NCI-H2107 (cell line): ENCODE measurements at places on chromosomes 1 and 21.

GRCh38 chr1:119209596-119210295, 69.3 kb upstream of the WARS2 start:
- DNase-seq = no peak

DNA sequence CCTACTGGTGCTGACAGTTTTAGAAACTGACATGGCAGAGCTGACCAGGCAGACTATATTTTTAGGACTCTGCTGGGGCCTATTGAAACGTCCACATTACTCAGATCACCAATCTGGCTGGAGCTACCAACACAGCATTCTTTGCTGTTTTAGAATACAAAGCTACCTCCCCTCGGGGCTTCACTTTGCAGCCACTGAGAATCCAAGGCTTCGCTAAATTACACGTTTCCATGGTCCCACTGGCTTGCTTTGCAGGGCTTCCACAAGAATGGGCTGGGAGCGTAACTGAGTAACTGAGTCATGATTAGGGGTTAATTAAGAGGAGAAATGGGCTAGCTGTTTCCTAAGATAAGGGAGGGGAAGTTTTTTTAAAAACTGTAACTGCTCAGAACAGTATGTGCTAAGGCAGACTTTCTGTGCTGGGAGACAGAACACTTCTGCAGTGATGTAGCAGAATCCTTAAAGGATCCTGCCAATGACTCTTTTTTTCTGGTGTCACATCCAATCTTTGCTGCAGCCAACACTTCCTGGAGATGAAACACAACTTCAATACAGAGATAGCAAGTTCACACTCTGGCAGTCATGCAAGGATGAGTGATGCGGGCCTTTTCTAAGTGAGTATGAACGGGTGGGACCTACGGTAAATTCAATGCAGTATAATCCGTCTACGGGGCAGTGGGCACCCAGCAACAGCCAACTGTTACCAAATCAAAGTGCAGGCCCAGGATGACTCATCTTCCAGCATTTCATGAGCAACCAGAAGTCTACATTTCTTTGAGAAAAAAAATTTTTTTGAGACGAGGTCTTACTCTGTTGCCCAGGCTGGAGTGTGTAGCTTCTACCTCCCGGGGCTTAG, 21.5 kb downstream of the NDUFS5 start:
- DNase-seq = no peak

- DNase-seq = no peak
These were observed 474.0 kb downstream of the LTN1 start for GRCh38 chr21:28518630-28519029.

GRCh38 chr1:99363531-99363930, 99.2 kb downstream of the PLPPR4 start:
- no peak for DNase-seq

DNA sequence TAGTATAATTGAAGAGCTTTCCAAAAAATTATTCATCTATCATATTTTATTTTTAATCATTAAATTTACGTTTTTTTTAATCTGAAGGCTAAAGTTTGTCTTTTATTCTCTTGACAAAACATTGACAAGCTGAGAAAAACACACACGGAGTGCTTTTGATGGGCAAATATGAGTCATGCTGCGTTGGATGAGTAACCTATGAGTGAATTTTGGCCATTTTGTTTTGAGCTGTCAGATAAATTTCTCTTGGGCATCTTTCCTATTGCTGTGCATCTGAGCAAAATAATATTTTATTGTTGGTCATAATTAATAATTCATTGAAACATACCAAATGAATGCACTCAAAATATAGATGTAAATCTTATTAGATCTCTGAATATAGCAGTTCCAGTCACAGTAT, 1144.1 kb upstream of the ADGRL2 start:
- no peak for DNase-seq

- no peak for DNase-seq
These were observed 955 bp downstream of the PALMD start for GRCh38 chr1:99646868-99647267.

DNA sequence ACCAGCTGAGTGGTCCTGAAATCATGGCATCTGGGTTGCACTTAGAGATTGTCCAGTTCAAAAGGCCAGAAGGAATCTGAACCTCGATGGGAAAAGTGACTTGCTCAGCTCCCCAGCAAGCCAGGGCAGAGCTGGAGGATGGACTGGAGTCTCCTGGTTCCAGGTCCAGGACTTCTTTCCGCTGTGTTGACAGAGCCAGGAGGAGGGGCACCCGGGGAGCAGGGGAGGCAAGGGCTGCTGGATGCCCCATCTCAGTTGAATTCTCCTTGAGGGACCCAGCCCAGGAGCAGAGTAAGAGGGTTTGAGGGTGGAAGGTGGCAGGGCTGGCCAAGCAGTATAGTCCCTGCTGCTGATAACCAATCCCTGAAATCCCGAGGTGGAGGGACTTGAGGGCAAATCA, 2.4 kb upstream of the ALPL start:
- DNase-seq = no peak

DNA sequence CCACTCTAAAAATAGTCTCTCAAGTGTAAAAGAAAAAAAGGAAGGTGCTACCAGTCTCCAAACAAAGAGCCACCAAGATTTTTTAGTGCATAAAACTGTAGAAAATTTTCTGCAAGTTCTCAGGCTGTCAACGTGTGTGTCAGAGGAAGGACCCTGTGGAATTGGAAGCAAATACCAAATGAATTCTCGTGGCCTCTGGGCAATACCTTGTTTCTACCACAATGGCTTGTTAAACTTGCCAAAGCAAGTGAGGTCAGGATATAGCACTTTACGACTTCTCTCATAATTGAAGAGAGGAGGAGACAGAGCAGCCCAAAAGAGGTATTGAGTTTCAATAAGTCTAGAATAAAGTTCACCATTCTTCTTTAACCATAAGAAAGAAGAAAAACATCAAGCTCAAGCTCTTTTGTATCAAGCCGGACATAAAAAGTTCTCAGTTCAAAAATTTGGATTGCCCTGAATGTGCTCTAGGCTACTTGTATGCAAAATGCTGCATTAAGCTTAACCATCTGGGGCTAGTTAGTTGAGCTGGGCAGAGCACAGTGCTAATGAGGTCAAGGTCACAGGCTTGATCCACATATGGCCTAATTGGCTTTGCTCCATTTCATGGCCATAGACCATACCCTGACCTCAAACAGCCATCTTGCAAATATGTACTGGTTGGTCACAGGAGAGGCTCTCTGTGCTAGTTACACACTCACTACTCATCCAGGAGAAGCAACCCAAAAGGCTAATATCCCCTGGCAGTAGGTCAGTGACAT, 60.5 kb downstream of the TBX15 start:
- no peak for DNase-seq

- no peak for DNase-seq
These were observed 17.9 kb downstream of the GLIS1 start for GRCh38 chr1:53721088-53721487.

DNA sequence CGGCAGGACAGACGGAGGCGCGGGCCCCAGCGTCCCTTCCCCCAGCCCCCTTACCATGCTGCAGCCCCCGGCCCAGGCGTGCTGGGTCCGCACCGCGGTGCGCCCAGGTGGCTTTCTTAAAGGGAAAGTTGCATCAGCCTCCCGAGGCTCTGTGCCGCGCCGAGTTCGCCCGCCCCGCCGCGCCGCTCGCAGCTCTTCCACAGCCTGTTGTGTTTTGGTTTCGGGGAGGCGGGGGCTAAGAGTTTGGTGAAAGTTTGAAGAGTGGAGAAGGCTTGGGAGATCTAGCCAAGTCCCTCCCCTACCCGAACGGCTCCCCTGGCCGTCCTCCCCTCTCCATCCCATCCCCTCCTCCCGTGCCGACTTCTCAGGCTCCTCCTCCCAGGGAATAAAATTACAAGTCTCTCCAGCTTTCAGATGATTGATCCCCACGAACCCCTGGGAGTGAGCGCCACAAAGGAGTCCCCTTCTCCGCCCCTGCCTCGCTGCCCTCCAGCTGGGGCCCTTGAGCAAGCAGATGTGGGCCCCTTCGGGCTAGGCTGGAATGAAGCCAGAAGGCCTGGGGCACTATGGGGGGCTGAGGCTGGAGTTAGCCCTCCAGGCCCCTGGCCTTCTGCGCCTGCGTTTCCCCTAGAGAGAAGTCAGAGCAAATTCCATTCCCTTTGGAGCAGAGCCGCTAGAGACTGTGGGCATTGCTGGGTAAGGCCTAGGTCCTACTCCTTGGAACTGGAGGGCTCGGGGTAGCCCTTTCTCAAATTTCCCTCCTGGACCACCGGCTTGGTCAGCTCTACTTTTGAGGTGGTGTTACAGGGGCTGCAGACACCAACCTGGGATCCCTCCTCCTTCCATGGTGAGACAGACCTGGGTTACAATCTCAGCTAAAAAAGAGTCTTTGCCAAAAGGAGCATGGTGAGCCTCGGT, at the start of gene SLC6A9:
Gene SLC6A9, minus strand, starts transcription at position 211 of the 918 bp plus-strand sequence. CDS start 7,185 bp downstream, outside the sequence.
- DNase-seq = no peak

GRCh38 chr1:68421350-68421749, 28.4 kb downstream of the RPE65 start:
- DNase-seq = no peak

DNA sequence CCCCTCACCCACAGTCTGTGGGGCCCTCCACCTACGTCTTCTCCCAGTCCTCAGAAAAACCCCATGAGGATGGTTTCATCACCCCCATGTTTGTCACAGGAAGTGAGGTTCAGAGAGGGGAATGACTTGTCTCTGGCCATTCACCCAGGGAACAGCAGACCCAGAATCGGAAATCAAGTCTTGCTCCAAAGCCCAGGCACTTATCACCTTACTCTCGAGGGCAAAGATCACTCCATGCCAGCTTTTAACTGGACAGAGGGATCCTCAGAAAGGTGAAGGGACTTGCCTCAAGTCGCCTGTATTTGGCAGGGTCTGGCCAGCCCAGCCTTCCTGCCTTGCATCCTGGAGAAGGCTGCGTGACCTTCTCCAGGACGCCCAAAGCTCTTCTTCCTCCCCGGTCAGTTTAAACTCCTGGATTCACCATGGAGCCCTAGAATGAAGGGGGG, 57.9 kb upstream of the SSBP3 start:
- no peak for DNase-seq

- no peak for DNase-seq
These were observed 2.3 kb upstream of the LYPLAL1 start for GRCh38 chr1:219171192-219171935.

DNA sequence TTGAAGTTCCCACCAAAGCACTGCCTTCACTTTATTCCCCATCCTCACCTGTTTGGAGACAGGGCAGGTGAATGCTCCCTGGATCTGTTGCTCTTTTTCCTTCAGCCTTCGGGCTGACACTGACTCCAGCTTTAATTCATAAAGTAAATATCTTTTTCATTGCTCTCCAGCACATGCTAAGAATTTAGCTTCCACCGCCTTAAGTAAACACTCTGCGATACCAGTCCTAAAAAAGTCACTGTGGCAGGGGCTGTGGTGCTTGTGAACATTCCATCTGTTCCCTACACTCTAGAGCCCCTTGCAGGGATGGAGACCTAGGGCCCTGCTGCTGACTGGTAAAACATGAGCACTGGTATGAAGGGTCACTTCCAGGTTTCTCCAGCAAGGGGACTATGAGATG, 896 bp upstream of the PLA2G2A start:
- no peak for DNase-seq

DNA sequence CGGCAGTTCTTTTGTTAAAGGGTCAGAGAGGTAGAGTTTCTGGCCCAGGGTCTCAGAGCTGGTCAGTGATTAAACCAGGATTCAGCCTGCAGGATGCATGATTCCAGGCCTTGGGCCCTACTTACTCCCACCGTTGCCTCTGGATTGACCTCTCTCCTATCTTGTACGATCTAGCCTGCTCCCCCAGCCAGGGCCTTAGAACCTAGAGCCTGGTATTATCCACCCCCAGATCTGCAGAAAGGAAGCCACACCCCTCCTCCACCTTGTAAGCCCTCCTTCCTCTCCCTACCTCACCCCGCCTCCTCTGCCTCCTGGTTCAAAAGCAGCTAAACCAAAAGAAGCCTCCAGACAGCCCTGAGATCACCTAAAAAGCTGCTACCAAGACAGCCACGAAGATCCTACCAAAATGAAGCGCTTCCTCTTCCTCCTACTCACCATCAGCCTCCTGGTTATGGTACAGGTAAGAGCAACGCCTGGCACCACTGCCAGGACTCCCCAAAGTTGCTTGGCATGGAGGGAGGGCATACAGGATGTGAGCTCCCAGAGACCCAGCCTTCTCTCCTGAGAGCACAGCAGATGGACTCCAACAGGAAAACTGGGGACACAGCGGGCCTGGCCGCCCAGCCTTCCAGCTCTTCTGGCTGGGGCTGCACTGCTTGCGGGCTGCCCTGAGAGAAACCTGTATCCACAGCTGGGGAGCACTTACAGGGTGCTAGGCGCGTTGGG, at the start of gene CD52:
Gene CD52, plus strand, starts transcription at position 347 of the 726 bp plus-strand sequence. Its CDS starts 60 bp downstream, at position 407.
- no peak for DNase-seq

DNA sequence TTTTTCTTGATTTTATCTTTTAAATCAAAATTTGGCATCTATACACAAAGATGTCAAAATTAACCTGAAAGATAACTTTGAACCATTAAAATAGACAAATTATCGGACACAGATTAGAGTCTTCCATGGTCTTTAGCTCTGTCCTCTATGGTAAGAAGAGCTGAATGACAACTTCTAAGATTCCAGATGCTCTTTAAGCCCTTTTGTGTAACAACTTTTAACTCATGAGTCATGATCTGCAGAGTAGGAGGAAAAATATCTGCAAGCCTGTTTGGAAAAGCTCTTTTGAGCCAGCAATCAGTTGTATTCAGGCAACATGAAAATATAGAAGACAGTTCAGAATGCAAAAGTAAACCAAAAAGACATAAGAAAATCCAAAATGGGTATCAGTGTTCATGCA, 37.8 kb downstream of the TTC13 start:
- no peak for DNase-seq

DNA sequence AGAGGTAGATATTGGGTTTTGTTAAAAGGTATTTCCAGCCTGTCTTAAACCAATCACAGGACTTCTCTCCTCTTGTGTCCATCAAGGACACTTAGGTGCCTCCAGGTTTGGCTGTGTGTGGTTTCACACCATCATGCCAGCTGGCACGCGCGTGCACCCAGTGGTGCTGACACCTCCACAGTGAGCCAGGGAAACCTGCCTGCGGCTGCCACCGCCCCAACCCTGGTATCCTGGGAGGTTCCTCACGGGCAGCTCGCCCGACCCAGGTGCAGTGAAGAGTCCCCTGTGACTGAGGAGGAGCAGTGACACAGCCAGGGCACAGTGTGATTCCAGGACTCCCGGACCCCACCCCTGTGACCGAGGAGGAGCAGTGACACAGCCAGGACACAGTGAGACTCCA, 13.2 kb upstream of the COL6A2 start:
- no peak for DNase-seq

DNA sequence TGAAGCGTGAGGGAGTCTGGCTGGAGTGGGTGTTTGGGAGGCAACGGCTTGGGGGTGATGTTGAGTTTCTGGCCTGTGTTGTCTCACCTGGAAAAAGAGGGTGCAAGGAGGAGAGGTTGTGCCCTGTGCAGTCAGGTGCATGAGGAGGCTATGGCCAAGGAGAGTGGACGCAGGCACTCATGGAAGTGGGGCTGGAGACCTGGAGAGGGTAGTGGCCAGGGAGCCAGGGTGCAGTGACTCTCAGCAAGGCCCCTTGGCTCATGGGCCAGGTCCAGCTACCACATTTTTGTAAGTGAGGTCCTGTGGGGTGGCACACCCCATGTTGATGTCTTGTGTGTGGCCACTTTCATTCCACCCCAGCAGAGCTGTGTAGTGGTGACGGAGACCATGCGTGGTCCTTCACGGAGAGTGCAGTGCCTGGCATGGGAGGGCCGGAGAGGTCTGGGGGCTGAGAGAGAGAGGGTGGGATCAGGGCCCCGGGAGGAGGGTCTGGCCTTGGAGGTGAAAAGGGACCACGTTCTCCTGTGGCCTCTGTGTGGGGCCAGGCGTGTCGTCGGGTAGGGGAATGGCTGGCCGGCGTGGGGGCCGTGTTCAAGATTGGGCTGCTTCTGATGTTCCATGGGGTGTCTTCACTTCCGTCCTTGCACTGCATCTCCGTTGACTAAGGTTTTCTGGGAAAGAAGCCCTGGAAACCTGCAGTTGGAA, 6.1 kb downstream of the SNAP47 start:
- DNase-seq = no peak
